Psoas muscle (tissue), 8 donors: ENCODE measurements at places on chromosomes 16 and 17. TPM values are rescaled to one million over a fixed set of nuclear protein-coding genes. Genes with fewer than 3 reads are reported as not detected.

TBC1D3I gene
- 0.78 TPM for total RNA-seq

DNA sequence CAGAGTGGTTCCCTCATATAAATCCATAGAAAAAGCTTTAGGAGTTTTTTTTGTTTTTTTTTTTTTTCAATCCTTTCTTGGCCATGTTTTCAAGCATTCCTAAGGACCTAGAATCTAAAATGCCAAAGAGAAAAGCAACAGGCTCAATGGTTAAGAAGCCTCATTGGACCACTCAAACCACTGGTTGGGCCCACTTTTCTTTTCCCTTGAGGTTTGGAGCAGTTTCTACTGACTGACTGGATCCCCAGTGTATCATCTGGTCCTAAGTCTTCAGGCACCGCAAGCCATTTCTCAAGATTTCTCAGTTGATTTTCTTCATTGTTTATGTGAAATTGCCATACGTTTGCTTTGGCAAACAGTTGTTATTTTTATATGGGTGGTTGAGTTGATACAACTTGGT, 14.4 kb downstream of the METTL9 start:
- no peak for DNase-seq

HIGD1B gene
- total RNA-seq: 6.5 TPM

- no peak for DNase-seq
These were observed 76.9 kb upstream of the ZFHX3 start for GRCh38 chr16:73124665-73125375.

DNA sequence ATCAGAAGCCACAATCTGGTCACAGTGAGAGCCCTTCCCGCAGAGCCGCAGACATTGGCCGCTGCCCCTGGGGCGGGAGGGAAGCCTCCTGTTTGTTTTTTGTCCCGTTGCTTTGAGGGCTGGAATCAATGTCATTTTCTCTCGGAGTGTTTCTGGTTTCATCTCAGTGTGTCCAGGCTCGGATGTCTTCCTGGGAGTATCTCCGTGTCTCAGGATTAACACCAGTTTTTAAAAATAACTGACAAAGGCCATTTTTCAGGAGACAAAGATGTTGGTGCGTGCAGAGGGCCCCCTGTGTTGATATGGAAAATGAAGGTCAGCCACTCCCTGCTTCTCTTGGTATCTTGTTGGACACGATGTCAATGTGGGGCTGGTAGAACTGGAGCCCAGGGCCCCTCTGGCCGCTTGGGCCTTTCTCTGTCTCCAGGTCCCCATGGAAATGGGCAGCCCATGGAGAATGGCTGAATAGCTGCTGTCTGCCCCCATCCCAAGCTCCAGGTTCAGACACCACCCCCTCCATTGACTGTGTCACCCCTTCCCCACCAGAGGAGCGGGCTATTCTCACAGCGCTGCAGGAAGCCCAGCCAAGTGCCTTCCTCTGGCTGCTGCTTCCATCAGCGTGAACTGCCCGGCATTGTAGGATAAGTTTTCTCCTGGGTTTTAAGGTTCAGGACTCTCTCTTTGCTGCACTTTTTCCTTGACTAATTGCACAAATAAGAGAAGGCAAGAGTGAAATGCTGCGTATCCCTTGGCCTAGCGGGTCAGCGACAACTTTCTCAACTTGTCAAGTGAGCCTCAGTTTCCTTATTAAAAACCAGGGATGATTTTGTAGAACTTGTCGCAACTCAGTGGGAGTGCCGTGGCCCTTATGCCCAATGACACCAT, 72.2 kb upstream of the METTL9 start:
- DNase-seq: no peak

DNA sequence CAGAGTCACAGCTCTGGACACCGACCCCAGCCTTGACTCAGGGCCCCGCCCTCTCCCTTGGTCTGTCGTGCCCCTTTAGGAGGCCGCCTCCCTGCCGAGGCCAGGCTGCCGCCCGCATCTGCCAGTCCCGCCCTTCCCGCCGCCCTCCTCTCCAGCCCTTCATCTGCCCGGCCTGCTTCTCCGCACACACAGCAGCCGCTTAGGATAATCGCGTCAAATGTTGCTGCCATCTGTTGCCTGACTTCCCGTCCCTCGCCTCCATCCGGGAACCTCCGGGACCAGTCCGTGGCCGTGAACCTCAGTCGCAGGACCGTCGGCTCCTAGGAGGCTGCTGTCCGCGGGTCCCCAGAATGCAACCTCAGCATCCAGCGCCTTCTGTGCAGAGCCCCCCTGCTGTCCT, 11.9 kb downstream of the GSE1 start:
- DNase-seq: no peak

SLC5A2 gene
- not detected for total RNA-seq

SLC13A2 gene
- total RNA-seq: not detected

DNA sequence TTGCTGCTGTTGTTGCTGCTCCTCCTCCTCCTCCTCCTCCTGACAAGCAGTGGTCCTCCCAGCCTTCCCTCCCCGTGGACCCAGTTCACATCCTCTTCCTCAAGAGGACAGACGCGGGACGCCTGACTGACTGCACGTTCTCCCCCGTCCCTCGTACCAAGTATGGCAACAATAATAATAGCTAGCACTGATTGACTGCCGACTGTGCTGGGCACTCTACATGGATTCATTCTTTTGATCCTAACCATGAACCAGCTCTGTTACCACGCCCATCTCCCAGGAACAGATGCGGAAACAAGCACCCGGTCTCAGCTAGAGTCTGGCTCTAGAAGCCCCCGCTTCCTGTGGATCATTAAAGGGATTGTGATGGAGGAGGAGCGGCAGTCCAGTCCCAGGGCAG, 78.0 kb downstream of the GNAO1 start:
- DNase-seq: no peak

GRCh38 chr16:85309656-85310587, 197.7 kb upstream of the CIBAR2 start:
- DNase-seq: peak; percentile 87

NEK8 gene
- total RNA-seq: 1.5 TPM

GRCh38 chr17:80742091-80742490, 197.5 kb downstream of the RPTOR start:
- DNase-seq: no peak

LHX1 gene
- total RNA-seq: not detected

GRCh38 chr17:35073991-35074627, 10.6 kb upstream of the RFFL start:
- DNase-seq: no peak

SREBF1 gene
- total RNA-seq: 16.1 TPM

DNA sequence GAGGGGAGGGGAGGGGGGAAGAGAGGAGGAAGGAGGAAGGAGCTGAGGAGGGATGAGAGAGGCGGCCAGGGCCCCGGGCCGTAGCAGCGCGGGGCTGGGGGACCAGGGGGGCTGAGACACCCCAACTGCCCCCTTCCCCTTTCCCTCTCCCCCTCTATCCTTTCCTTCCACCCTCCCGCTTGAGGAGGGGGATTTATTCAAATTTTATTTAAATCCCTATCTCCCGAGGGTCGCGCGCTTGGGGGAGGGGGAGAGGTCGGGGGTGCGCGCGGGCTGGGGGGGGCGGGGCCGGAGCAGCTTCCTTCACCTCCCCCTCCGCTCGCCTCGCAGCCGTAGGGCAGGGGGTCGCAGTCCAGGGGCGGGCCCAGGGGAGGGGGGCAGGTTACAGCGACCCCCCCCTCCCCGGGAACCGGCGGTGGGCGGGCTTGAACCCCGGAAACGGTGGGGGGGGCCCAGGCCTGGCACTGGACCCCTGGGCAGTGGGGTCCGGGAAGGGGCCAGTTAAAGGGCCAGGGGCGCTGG, at the start of gene FBXL19:
TSS of gene FBXL19 (plus strand) at position 19 of the 522 bp plus-strand sequence. CDS start 2,183 bp downstream, outside the sequence.
- peak; percentile 77 for DNase-seq

DNA sequence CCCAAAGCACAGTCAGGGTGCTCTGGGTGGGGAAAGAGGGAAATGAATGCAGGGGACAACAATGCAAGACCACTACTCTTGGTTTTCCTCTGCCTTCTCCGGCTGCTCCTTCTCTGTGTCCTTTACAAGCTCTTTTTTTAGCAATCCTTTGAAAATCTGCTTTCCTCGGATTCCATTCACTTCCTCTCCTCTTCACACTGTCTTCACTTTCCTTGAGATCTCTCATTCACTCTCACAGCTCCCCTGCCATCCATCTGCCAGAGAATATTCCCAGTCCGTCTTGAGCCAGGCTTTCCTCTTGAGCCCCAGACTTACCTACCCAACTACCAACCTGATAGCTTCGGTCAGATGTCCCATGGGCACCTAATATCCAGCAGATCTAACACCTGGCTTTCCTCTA, 11.0 kb upstream of the SPOP start:
- DNase-seq: no peak

DNA sequence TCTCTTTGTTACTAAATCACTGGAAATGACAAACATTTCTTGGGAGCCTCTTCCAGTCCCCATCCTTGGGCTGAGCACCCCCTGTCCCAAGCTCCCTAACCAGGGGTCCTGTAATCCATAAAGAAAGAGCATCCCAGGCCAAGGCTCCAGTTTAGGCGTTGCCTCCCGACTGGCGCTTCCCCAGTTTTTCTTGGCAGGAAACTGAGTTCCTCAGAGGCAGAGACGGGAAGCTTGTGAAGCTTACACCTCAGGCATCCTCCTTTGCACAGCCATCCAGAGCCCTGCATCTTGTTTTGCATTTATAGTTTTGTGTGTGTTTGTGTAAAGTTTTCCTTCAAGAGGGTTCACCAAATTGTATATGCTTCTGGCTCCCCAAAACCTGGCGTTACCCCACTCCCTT, 7.1 kb downstream of the COPZ2 start:
- no peak for DNase-seq

- DNase-seq: no peak
These were observed 1.4 kb downstream of the CDK5R1 start for GRCh38 chr17:32488177-32488542.

CCDC154 gene
- total RNA-seq: 0.69 TPM

GRCh38 chr16:73976644-73977043, 320.0 kb upstream of the PSMD7 start:
- no peak for DNase-seq

DNA sequence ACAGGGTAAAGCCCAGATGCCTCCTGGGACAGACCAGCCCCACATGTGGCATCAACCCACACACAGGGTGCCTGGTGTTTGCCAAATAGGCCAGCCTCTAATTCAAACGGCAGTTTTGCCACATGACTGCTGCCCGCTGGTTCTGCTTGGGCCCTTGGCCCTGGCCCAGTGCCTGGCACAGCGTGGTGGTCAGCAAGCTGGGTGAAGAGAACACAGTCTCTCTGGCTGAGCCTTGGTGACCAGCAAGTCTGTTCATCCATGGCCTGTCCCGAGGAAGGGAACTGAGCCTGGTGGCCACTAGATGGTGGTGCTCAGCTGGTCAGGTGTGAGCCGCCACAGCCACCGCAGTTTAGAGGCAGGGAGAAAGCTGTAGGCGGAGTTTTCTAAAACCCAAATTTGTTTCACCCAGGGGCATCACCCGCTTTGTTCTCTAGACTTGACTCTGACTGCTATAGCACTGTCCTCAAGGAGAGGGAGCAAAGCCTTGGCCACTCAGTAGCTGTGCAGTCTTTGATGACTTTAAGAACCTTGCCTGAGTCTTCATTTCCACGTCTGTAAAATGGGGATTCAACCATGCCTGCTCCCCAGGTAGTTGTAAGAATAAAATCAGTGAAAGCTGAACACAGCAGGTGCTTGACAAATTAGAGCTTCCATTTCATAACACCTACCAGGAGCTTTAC, 4.7 kb upstream of the GFAP start:
- peak; percentile 86 for DNase-seq

SLC16A11 gene
- total RNA-seq: not detected

DNA sequence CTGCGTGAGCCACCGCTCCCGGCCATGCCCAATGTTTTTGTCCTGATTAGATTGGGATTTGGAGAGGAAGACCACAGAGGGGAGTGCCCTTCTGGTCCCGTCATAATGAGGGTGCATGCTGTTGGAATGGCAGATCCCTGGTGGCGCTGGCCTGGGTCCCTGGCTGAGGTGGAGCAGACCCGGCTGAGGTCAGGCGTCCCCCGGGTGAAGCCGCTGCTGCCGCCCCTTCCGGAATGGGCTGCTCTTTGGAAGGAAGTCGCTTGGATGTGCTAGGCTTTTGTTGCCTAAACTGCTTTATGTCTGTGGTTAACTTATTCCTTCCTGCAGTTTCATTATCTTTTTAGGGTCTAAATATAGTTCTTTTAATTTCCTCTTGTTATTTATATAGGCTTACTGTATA, 120.3 kb upstream of the CHMP6 start:
- DNase-seq: peak; percentile 48

TP53TG3F gene
- total RNA-seq: not detected

DNA sequence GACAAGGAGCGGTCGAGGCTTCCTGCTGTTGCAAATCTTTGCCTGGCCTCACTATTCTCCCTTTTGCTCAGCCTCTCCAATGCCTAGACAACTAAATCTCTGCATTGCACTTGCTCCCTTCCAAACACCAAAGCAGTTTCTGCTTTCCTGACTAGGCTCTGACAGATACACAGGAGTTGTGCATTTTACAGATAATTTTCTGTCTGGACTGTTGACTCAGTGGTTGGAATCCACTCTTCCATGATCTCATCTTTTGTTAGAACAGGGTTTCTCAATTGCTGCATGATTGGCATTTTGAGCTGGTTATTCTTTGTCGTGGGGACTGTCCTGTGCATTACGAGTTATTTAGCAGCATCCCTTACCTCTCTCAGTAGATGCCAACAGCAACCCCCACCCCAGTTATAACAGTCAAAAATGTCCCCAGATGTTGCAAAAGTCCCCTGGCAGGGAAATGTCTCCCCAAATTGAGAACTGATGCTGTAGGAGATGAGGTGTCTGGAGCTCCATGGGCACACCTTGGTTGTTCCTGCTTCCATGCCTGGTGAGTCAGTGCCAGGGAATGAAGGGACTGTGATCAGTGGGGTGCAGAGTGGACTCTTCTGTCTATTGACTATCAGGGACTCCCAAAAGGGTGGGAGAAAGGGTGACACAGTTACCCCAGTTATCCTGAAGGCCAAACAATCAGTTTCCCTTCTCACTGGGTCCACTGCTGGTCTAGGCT, 557.4 kb upstream of the PSMD7 start:
- DNase-seq: no peak

- no peak for DNase-seq
These were observed 65.0 kb downstream of the NCOR1 start for GRCh38 chr17:16150251-16150856.

TRIM16 gene
- total RNA-seq: 47.7 TPM

- no peak for DNase-seq
These were observed 20.0 kb upstream of the ITGA3 start for GRCh38 chr17:50035945-50036344.

DNA sequence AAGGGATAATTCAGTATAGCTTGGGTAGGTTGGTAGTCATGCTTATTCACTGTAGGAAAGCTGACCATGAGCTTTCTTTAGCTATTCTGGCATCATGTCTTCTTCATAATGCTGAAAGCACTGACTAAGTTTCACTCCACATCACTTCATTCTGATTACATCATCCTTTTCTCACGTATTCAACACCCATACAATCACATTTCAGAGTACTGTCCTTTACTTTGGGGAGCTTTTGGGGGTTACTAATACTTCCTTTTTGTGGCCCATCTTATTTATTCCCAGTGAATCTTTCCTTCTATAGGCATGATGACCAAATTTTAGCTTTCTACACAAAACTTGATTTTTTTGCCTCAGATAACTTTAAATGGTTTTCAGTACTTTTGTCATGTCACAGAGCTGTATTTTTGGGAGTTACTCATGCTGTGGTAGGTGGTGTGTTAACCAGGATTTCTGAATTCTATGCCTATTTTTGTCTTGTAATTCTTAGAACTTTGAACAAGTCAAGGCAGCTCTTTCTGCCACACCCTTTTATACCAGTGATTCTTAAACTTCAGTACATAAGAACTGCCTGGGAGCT, 23.5 kb downstream of the TADA2A start:
- no peak for DNase-seq

GRCh38 chr17:7011942-7012254, 526 bp upstream of the RNASEK start:
- DNase-seq: no peak

- DNase-seq: no peak
These were observed 1.2 kb upstream of the CES1 start for GRCh38 chr16:55834049-55834448.

RSL1D1 gene
- 271 TPM for total RNA-seq
